ENCODE measurements at places on chromosomes 6 and 20.
A peak's percentile ranks its signal among the peaks of the same experiment; 100 is the strongest.

- no peak for DNase-seq
These were observed 533.9 kb downstream of the RFPL4B start for GRCh38 chr6:112881027-112881426.

- no peak for DNase-seq
These were observed 165.0 kb upstream of the SCGN start for GRCh38 chr6:25487012-25487411.

DNA sequence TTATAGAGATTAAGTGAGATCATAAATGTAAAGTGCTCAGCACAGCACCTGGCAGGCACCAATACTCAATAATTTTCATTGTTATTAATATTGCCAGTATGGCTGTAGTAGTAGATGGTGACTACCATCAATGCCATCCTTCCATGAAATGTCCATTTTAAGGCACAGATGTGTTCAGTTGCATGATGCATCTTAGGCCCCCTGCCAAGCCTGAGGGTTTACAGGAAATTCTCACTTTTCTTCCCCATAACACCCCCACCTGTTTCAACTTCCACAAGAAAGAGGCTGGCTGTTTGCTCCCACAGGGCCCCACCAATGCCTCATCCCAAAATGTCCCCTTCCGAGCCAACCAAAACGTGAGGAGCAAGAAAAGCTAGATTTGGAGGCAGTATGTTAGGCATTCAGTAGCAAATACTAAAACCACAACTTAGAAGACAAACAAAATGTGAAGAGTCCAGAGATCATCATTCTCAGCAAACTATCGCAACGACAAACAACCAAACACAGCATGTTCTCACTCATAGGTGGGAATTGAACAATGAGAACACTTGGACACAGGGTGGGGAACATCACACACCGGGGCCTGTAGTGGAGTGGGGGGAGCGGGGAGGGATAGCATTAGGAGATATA is 110.6 kb upstream of the NHSL1 start:
- DNase-seq: no peak

DNA sequence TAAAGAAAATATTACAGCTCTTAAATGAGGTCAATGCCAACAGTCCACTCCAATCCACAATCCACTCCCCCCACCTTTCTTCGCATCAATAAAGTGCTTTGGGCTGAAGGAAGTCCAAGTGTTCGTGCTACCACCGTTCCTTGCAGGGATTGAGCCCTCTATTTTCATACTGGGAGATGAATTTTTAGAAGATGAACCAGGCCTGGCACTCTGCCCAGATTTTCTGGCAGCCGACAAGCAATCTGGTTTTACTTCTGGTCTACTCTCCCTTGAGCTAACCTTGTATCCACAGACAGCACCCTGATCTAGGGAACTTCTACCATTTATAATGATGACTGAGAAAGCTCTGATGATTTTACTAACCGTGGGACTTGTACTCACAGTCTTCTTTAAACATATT is 72.3 kb downstream of the BTBD9 start:
- no peak for DNase-seq

GRCh38 chr20:38144598-38144973 is 20.5 kb downstream of the TGM2 start:
- no peak for DNase-seq

DNA sequence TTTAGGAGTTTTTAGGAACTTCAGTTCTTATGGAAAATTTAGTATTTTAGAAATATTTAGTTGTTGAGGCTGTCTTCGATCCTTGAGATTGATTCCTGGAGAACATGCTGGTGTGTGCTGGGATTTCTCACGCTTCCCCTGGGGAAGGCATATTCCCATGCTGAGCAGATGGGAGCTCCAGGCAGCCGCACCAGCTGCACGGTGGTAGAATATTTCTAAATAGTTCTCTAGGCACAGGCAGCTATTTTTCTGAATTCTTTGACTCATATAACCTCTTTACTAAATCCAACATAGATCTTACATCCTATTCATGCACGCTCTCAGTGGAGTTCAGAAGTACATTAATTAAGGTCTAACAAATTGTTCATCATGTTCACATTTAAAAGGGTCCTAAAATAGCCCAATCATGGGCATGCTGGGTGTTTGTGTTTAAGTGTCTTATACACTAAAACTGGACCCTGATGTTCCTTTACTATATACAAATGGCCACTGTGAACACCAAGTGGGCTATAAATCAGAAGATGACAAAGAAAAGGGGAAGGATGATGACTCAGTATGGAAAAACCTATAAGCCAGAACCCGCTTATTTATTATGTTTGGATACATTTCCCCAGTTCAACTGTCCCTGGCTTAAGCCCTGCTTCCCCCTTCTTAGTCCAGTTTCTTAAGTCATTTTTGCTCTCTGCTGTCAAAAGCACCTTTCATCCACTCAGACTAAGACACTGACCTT is 138.5 kb downstream of the UST start:
- DNase-seq: no peak

DNA sequence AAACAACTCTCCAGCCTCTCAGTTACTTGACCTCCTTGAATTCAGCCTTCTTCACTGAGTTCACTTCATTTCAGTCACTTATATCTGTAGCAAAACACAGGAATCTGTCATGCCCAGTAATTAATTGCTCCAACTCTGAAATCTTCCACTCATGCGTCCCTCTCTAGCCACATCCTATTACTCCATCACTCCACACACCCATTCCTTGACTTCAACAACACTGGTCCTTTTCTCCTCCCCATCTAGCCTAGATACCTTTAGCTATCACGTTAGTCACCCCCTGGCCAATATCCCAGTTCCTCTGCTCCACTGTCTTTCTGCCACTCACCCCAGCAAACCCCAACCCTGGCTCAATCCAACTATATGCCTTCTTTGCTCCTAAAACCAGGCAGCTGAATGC is 7.7 kb downstream of the ZHX3 start:
- DNase-seq: no peak

DNA sequence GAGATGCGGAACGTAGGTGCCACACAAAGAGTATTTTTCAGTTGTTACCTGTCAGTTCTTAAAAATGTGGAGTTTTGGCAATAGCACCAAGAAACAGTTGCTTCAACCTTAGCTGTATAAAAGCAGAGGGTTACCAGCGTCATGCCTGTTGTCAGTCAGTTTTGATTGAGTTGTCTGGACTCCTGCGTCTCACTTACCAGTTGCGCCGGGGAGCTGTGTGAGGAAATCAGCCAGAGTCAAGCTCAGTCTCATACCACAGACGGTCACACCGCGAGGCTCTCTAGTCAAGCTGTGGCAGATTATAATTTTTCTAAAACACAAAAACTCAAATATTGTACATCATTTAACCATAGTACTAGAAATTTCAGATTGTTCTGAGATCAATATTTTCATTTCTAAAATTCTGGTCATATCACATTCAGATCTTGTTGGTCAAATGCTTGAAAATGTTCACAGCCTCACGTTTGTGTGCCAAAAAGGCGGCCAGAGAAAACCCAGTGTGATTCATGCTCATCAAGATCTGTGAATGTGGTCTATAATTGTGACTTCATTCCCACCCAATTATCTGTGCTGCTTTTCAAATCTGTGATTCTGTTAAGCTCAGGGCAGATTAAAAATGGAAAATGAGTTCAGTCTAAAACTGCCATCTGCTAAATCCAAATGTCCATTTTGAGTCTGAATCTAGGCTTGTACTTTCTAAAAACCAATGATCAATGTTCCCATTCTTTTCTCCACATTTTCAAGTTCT is 37.5 kb downstream of the SASH1 start:
- DNase-seq: no peak

DNA sequence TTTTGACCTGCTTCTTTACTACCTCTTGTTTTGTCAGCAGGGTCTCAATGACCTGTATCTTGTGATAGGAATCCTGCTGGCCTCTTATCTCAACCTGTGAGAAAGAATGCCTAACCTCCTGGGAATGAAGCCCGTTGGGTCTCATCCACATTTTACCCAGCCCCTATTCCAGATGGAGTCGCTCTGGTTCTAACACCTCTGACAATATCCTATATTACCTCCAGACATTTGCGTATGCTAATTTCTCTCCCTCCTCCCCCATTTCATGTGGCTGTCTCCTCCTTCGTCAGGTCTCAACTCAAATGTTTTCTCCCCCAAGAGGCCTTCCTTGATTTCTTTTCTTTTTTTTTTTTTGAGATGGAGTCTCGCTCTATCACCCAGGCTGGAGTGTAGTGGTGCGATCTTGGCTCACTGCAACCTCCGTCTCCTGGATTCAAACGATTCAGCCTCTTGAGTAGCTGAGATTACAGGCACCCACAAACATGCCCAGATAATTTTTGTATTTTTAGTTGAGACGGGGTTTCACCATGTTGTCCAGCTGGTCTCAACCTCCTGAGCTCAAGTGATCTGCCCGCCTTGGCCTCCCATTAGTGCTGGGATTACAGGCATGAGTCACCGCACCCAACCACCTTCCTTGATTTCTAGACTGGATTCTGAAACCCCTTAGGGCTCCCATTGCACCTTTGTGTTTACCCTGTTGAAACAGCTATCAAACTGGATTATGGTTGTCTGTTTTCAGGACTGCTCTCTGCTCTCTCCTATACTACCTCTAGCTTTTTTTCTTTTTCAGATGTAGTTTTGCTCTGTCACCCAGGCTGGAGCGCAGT is 49.5 kb upstream of the B4GALT5 start:
- DNase-seq: no peak

DNA sequence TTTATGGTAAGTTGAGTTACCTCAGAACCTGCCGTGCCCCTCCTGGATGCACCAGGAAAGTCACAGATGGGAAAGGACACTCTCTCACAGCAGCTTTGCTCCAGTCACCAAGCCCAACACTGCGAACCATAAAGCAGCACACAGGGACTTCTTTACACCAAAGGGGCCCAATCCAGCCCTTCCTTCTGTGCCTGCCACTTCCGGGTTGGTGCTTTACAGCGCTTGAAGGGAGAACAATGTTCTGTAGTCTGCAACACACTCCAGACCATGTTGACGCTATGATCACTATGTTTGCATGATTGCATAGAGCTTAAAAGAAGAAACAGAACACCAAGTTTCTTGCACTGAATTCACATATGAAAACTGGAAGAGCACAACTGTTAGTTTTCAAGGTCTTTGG is 57.1 kb downstream of the SERAC1 start:
- DNase-seq: no peak

- DNase-seq: no peak
These were observed 407.1 kb upstream of the JAG1 start for GRCh38 chr20:11080781-11081377.

DNA sequence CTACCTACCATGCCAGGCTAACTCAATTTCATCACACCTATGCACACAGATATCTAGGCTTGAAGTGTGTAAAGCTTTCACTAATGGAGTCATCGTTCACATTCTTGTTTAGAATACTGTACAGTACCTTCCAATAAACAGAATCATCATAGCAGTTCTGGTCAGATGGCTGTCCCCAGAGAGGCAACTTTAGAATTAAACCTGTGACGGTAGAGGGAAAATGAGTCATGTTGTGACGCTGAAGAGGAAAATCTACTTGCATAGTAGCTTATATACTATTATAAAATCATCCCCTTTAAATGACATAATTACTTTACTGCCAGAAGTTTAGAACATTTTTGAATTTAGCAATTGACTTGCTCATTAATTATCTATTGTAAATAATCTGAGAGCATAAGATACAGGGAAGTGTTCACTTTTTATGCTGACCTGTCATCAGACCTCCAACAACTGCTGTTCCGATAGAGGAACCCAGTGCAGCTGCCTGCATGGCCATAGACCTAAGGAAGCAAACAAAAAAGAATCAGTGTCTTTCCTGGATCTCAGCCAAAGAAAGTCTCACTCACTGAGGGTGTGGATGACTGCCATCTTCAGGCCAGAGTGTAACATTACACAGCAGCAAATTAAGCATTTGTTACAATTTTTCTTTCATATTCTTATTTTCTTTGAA is 29.8 kb downstream of the RHAG start:
- DNase-seq: no peak

- DNase-seq: peak; percentile 84
These were observed 7.3 kb downstream of the VWA7 start for GRCh38 chr6:31769684-31770371.

DNA sequence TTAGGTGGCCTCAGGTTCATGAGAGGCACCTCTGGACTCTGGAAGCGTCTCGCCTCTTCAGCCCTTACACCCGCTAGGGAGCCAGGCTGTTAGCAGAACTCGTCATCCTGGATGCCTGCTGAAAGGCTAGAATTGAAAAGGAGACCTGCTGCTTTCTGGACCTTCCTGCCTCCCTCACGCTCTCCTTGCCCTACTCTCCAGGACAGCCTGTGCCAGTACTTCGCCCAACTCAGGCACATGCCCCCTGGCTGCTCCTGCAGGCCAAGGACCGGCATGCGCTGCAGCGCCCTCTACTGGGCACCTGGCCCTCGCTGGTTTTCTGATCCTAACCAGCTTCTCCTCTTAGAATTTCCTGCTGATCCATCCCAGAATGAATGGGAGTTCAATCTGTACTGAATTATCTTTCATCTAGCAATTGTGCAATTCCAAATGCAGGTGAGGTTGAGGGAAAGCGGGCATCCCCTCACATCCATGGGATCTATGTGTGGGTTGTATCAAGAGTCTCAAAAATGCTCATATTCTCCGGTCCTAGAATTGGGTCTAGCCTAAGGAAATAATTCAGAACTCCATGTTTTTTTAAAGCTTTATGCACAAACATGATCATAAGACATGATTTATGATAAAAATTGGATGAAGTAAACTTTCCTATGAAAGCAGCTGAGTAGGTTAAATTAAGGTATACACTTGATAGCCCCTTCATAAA is 78.0 kb downstream of the PTPN1 start:
- peak; percentile 67 for DNase-seq

DNA sequence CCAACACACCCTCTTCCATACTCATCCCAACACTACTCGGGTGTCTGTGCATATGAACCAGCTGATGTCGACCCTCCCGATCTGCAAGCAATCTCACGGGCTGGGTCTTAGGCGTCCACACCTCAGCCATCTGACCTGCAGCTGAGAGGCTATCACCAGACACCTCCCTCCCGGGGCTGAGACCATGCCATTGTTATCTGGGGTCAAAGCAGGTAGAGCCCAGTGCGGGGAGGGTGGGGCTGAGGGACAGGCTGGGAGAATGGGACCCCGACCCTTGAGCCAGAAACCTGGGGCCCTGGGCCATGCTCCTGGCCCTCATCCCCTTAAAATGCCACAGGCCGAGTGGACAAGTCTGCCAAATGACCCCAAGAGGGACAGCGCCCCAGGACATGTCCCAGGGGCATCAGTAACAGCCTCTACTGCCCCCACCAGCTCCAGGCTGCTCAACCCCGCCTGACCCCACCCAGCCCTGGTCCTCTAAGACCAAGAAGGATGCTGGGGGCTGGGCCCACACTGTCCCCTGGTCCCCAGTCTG is 146.7 kb upstream of the CST7 start:
- no peak for DNase-seq

DNA sequence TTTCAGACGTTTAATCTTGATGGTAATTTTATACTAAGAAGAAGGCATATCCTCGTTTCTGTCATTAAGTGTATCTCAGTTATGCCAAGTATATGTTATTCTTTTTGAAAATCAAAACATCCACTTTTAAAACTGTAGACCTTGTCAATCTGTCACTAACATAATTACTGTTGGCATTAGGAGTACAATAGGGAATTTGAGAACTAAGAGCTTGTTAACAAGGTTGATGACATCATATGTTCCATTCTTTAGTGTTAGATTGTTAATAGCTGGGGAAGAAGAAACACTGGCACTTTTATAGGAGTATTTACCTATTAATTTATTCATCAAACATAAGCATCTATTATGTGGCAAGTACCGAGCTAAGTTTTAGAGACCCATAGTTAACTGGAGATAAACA is 76.2 kb downstream of the MAP3K4 start:
- no peak for DNase-seq

- DNase-seq: no peak
These were observed 3.3 kb downstream of the HNF4A start for GRCh38 chr20:44358776-44359175.

All from CD4-positive, alpha-beta T cell treated with Interferon alpha-2 for 1 hour (primary cell).